ENCODE measurements at places on chromosomes 5 and 9.

DNA sequence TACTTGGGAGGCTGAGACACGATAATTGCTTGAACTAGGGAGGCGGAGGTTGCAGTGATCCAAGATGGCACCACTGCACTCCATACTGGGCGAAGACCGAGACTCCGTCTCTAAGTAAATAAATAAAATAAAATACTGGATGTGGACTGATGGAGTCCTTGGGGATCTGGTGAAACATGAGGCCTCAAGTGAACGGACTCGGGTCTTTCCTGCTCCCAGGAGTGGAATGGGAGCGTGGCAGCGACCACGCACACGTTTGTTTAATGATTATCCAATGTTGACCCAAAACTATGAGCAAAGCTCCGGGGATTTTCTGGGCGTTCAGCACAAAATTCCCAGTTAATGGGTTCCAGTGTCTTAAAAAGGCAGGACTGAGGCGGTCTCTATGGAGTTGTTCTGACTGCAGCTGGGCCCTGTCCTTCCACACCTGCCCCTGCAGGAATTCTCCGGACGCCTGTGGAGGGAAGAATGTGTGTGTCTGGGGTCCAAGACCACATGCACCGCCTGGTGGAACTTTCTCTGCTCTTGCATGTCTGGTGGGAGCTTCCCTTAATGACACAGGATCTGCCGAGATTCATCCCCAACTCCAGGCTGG is 26.6 kb downstream of the NEK6 start:
- DNase-seq: no peak

GRCh38 chr5:33854733-33855151 is 37.0 kb downstream of the ADAMTS12 start:
- DNase-seq: no peak

DNA sequence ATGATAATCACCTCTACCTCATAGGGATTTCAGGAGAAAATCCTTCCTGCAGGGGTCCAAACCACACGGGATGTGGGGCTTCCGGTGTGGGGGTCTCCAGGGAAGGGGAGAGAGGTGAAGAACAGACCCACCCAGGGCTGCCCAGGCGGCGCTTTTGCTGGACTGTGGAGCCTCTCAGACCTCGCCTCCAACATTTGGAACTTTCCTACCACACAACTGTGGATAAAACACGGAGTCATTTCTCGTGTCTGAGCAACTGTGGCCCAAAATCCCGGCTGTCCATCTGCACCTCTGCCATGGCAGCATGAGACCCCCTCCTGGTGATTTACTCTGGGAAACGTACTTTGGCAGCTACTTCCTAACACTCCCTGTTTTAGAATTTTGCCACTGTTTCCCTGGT is 307.8 kb upstream of the IRX4 start:
- no peak for DNase-seq

GRCh38 chr5:16345454-16345853 is 120.1 kb downstream of the ZNF622 start:
- DNase-seq: no peak

DNA sequence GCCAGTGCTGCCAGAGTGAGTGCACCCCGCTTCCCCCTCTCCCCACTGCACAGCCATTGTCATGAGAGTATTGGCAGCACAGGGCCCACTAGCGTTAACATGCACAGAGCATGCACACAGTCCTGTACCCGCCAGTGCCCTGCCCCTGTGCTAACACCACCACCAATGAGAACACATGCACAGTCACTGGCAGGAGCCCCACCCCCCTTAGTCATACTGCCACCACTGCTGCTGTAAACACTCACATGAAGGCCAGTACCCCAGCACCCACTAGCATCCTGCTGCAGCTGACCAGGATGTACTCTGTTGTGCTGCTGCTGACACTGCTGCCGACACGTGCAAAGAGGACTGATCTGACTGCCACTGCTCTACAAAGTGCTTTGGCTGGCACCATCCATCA is 19.5 kb upstream of the RANBP6 start:
- DNase-seq: no peak

DNA sequence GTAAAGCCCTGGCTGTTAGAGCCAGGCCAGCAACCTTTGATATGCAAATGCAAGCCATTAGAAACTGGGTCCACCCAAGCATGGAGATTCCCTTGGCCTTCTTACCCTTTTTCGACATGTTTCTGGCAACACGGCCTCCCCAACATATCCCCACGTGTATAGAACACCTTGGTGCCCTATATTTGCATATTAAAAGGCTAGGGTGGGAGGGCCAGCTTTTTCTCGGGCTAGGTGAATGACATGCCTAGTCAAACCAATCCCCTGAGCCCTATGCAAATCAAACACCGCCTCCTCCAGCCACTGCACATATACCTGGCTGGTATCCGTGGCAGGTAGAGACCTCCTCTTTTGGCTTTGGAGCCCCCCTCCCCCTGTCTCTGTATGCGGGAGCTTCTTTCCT is 55.6 kb upstream of the ZFR start:
- no peak for DNase-seq

DNA sequence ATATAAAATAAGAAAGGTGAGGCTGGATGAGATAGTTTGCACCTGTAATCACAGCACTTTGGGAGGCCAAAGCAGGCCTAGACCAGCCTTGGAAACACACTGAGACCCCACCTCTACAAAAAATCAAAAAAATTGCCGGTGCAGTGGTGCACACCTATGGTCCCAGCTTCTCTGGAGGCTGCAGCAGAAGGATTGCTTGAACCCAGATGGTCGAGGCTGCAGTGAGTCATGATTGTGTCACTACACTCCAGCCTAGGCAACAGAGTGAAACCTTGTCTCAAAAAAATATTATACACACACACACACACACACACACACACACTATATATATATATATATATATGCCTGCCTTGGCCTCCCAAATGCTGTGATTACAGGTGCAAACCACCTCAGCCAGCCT is 1.3 kb downstream of the SLC35D2 start:
- no peak for DNase-seq

- no peak for DNase-seq
Measured at GRCh38 chr9:114093761-114094505, 5.2 kb downstream of the KIF12 start.

DNA sequence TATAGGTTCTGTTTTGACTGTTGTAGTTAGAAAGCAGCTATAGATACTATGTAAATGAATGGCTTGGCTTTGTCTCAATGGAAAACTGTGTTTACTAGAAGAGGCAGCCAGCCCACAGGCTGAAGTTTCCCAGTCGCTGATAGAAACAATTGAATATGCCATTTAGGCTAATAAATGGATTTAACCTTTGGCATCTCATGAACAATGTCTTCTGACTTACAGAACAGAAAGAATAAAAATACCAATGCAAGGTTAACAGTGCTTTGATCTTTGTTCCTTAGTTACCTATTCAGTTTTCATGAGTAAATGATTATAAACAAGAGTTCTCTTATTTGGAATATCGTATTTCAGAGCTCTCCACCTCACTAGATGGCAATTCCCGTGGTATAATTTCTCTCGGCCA is 120.6 kb downstream of the PAM start:
- no peak for DNase-seq

DNA sequence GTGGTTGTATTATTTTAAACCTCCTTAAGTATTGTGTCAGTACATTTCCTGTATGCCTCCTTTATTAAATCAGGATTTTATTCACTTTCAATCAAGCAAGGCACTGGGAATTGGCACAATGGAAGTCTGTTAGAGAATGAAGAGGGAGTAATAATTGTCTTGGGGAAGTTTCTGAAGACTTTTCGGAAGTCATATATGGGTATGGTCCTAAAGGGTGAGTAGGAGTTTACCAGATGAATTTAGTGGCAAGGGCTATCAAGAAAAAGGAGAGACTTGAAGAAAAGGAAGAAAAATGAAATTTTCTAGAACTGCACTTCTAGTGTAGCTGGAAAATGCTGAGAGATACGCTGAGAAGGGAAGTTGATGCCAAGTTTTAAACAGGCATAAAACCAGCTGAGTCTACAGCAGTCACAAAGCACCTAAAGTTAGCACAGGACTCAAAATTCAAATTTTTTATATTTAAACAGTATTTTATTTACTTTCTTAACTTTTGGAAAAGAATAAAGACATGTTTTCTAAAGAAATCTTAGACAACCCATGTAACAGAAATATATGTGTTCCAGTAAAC is 184.9 kb downstream of the SMC2 start:
- DNase-seq: no peak

DNA sequence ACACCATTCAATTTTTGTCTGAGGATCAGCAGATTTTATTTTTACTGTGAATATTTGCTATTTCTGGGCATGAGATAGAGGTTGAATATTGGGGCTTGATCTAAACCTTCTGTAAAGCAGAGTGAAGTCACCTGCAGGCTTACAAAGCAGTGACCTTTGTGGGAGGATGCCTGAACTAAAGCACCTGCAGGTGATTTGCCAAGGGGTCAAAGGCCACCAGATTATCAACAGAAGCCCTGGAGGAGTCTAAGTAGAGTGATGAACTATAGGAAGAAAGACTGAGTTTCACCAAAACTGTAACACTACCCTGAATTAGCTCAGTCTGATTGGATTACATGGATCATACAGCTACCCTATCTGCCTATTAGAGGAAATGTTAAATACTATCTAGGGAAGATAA is 144.3 kb upstream of the PRLR start:
- DNase-seq: no peak

DNA sequence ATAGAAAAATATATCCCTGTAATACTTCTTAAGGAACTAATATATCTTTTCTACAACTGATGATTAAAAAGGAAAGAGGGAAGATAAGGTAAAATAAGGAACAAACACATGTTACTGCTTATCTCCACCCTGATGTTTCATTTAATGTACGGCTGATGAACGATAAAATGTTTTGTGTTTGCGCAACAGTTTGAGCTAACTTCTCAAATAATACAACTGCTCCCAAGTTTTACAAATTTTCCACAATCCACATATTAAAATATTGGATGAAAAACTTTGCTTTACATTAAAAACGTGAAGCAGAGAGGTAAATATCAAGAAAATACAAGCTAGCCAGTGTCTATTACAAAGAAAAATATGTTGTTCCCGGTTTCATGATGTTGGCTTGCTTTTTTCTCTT is 21.0 kb upstream of the CSNK1G3 start:
- no peak for DNase-seq

- no peak for DNase-seq
Measured at GRCh38 chr5:175609526-175609925, 48.3 kb upstream of the HRH2 start.

Measured in DND-41 (cell line).